ENCODE measurements at places on chromosomes 5 and 9.

GRCh38 chr9:74521009-74521408 is 23.9 kb downstream of the RORB start:
- no peak for DNase-seq

- DNase-seq: no peak
These were observed 2.7 kb downstream of the CDC14B start for GRCh38 chr9:96616817-96617438.

- no peak for DNase-seq
These were observed 48.3 kb upstream of the EGFL7 start for GRCh38 chr9:136614372-136614922.

- DNase-seq: no peak
These were observed 482.9 kb downstream of the IRX1 start for GRCh38 chr5:4078544-4078943.

DNA sequence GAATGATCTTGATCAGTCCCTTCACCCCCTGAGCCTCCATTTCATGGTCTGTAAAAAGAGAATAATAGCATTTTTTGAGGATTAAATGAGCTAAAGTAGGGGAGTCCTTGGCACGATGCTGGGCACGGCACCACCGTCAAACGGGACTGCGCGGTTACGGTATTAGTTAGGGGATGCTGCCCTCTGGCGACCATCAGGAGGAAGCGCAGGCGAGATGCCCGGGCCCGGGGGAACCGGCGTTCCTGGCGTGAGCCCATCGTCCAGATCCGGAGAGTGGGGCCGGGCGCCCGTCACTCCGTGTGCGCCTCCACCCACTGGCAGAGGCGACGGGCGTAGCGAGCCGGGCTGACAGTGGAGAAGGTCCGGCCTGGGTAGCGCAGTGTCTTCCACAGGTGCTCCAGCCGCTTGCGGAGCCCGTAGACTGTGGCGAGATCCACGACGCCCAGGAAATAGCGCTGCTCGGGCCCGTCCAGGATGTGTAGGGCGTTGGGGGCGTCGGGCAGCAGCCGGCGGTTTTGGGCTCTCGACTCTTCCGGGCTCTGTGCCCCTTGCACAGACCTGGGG is 4.8 kb upstream of the ST6GALNAC4 start:
- peak; percentile 67 for DNase-seq

- DNase-seq: no peak
These were observed 227.5 kb downstream of the PIK3R1 start for GRCh38 chr5:68443091-68443490.

DNA sequence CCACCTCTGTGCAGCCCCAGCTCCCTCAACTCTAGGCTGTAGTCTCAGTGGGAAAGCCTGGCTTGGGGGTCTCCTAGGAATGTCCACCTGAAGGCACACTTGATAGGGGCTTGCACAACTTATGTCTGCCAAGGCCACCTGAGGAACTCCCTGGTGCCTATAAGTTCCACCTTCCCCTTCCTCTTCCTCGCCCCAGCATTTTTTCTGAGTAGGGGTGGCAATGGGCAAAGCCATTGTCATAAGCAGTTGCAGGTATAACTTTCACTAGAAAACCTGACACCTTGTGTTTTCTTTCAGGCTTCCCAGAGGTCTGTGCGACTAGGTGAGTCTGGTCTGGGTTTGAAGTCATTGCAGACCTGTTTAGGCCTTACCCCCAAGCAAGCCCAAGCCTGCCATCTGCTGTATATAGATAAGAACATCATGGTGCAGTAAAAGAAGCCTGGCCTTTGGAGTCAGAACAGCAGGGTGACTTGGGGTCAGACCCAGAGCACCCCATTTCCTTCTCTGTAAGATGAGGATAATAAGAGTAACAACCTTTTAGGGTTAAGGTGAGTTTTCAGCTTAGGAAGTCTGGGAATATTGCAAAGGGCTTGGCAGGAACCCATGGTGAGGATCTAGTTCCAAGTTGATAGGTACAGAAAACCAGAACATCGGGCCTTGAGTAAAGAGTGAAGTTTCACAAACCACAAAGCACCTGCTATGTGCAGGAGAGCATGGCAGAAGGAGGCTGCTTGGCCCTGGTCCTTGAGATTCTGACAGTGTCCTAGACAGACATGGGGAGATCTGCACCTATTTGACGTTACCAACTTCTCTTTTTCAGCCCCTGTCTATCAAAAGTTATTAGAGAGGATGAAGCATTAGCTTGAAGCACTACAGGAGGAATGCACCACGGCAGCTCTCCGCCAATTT is 33.8 kb downstream of the TGFBI start:
- no peak for DNase-seq
